Breast epithelium (tissue), 4 donors: ENCODE measurements at places on chromosomes 3 and 15. TPM values are rescaled to one million over a fixed set of nuclear protein-coding genes. Genes with fewer than 3 reads are reported as not detected.

DNA sequence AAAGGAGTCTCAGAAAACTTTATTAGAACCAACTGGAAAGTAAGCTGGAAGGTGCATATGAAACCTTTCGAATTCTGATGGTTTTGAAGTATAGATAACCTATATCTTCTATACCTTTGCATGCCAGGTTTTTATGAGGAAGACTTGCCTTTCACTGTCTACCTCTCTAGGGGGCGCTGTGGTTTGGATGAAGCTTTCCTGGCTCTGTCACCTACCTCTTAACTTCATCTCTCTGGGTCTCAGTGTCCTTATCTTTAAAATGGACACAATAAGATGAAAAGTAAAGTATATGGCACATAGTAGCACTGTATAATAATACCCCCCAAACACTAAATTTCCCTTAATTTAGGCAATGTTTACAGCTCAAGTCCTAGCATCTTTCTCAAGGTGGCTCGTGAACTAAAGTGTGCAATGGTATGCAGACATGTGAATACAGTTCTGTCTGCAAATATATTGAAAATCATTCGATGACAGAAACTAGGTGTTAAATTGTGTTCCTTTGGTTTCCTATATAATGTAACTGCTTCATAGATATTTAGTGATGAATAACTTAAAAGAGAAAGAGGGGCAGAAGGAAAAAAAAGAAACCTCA lies 314.3 kb downstream of the CHST2 start:
- DNase-seq, result no peak
- H3K4me3 ChIP-seq, result no peak overlapping the region
- no peaks in the 10 kb centered on the region for H3K4me1 ChIP-seq
- H3K27me3 ChIP-seq, result no peaks in the 10 kb centered on the region
- no peaks in the 10 kb centered on the region for H3K36me3 ChIP-seq

- H3K27ac ChIP-seq, result no peak overlapping the region
- no peaks in the 10 kb centered on the region for H3K36me3 ChIP-seq
- DNase-seq, result no peak
- no peaks in the 10 kb centered on the region for H3K27me3 ChIP-seq
- no peaks in the 10 kb centered on the region for H3K4me1 ChIP-seq
Observed at GRCh38 chr3:123571973-123572365, 12.9 kb downstream of the HACD2 start.

- no peaks in the 10 kb centered on the region for H3K27me3 ChIP-seq
- no peak overlapping the region for H3K27ac ChIP-seq
- H3K4me3 ChIP-seq, result no peak overlapping the region
- H3K36me3 ChIP-seq, result no peaks in the 10 kb centered on the region
- no peak for DNase-seq
Observed at GRCh38 chr15:47688573-47689086, 28.7 kb upstream of the SEMA6D start.

Gene SEMA3F
- total RNA-seq, result 7.7 TPM

GRCh38 chr3:11379824-11380701 lies 107.9 kb downstream of the ATG7 start:
- DNase-seq, result no peak
- H3K4me1 ChIP-seq, result no peaks in the 10 kb centered on the region
- H3K27ac ChIP-seq, result no peak overlapping the region
- no peaks in the 10 kb centered on the region for H3K27me3 ChIP-seq

GRCh38 chr3:146813496-146813895 lies 208.3 kb upstream of the PLSCR5 start:
- no peak overlapping the region for H3K27ac ChIP-seq
- no peak for DNase-seq

DNA sequence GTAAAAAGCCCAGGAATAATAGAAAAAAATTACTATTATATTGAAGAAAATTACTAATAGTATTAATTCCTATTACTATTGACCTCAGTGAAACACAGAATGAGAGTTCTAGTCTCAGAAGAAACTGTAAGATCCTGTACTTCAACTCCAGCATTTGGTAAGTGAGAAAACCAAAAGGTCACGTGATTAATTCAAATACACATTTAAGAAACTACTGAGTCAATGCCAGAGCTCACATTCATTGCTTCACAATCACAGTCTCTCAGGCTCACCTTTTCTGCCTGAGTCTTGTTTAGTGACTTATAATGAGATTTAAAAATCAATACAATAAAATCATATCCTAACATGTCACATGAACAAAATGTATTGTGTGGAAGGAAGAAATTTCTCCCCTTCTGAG lies 556.1 kb downstream of the FGF12 start:
- no peaks in the 10 kb centered on the region for H3K36me3 ChIP-seq
- H3K4me1 ChIP-seq, result no peaks in the 10 kb centered on the region
- no peaks in the 10 kb centered on the region for H3K27me3 ChIP-seq

DNA sequence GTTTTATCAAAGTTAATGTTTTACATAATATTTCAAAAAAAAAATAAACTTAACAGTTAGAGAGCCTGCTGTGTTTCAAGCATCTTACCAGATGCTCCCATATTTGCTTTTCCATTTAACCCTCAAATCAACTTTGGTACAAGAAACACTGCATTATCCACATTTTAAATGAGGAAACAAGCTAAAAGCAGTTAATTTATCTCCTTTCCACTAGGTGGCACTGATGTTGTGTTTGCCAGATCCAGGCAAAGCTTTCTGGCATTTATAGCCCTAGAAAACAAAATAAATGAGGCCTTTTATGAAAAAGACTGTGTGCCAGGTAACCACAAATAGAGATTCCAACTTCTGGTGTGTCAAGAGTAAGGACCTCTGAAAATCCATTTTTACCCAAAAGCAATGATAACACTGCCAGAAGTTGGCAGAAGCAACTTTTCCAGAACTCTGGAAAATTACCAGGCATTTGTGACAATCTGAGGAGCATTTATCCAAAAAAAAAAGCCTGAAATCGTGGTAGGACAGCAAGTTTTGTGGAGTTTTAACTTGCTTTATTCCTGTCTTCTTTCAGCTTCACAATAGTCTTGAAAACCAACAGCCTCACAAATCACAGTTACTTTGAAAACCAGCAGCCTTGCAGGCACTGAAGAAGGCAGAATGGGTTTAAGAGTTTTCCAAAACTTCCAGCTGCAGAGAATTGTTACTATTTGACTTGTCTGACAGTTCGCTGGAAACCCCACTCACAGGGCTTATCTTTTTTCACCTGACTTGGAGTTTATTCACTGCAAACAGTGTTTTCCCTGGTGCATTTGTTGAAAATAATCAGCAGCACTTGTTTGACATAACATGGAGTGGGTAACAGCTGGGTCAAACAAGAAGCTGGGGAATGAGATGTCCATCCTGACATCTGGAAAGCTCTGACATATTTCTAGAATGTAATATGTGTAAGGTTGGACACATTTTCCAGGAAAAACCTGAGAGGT lies 9.2 kb downstream of the FAM162A start:
- H3K36me3 ChIP-seq, result no peaks in the 10 kb centered on the region
- H3K27me3 ChIP-seq, result no peaks in the 10 kb centered on the region
- no peaks in the 10 kb centered on the region for H3K4me1 ChIP-seq
- H3K4me3 ChIP-seq, result no peak overlapping the region

DNA sequence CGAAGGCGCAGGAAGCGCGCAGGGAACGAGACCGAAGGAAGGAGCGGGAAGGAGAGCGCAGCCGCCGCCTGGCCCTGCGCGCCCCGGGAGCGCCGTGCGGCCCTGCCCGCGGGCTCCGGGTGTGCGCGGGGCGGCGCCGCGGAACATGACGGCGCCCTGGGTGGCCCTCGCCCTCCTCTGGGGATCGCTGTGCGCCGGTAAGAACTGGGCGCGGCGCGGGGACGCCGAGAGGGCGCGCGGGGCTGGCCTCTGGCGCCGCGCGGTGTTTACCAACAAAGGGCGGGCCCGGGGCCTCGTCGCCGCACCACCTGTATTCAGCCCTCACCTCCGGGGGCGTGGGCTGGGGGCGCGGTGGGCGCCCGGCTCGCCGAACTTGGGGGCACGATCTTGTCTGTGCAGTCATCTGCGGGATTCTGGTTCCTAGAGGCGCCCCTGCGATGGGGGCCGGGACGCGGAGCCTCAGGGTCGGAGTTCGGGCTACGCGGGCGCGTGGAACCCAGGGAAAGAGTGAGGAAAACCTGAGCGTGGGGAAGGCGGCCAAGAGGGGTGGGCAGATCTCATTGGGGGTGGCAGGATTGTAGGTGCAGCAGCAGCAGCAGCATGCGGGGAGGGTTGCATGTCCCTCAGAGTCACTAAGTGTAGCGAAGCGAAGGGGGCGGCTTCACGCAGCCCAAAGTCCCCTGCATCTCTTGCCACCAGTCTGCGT lies 641 bp downstream of the ACVR2B start:
- H3K4me3 ChIP-seq, result peak overlapping the region; percentile 85
- H3K27ac ChIP-seq, result peak overlapping the region; percentile 98
- no peaks in the 10 kb centered on the region for H3K36me3 ChIP-seq
- no peaks in the 10 kb centered on the region for H3K27me3 ChIP-seq
- peaks cover 3% of the 10 kb centered on the region for H3K4me1 ChIP-seq
- no peak for DNase-seq

- no peaks in the 10 kb centered on the region for H3K4me1 ChIP-seq
- H3K36me3 ChIP-seq, result no peaks in the 10 kb centered on the region
- no peak for DNase-seq
Observed at GRCh38 chr15:40217166-40217824, 21.6 kb upstream of the PAK6 start.

Gene TM4SF4
- total RNA-seq, result not detected

Gene PLA2G4E
- total RNA-seq, result not detected
